LHCN-M2 (cell line): ENCODE measurements at places on chromosomes 12 and 14. TPM values are rescaled to one million over a fixed set of nuclear protein-coding genes. Genes with fewer than 3 reads are reported as not detected.

- no peak for DNase-seq
Observed at GRCh38 chr12:109958374-109958773, 37.8 kb downstream of the GIT2 start.

DNA sequence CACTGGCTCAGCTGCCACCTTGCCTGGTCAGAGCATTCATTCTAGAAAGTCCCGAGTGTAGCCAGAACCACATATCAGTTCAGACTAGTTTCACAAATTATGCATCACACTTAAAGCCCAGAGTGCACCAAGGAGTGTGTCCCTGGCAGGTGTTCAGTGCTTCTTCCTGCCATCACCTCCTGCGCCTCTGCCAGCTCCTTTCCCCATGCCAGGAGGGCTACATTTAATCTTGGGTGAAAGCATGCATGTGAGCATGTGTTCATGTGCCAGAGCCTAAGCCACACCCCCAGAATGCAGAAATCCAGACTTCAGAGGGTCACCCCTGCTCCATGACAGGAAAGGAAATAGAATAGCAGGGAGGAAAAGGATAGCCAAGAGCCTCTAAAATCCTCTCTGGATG is 381.6 kb downstream of the DPF3 start:
- no peak for DNase-seq

Gene BICDL1
- not detected in 2 replicates for total RNA-seq

Gene ZDHHC22
- total RNA-seq: under 0.01 TPM in 1 of 2 replicates, not detected in the other

Gene SLCO1B1
- total RNA-seq: not detected in 2 replicates

DNA sequence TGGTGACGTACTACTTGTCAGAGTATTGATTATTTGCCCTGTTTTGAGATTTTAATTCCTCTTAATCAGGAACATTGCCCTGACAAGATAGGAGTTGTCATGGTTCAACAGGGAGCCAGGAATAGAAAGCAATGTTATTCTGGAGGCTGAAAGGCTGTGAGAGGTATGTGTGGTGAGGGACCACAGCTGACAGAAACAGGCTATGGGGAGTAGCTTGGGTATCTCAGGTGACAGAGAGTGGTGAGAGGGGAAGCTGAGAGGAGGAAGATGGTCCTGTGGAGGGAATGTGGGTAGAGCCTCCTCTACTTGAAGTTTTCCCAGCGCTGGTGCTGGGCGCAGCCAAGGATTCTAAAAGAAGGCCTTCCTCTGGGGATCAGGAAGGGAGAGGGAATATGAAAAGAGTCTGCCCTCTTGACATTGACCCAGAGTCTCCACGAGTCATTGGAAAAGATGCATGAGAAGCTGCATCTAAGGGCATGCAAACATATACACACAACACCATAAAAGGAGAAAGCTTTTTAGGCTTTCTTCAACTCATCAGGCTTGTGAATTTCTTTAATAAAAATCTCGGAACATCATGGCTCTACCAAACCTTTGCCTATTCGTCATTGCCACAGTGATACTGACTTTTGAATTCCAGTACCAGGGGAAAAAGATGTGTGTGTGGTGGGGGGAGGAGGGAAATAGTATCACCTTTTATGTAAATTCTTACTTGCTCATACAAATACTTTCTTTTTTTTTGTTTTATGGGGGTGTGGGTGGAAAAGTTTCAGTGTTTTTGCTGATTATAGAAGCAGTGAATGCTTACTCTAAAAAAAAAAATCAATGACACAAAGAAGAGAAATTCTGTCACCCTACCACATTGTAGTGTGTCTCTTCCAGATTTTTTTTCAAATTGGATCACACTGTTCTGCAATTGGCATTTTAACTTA is 39.9 kb upstream of the DHRS7 start:
- DNase-seq: no peak

DNA sequence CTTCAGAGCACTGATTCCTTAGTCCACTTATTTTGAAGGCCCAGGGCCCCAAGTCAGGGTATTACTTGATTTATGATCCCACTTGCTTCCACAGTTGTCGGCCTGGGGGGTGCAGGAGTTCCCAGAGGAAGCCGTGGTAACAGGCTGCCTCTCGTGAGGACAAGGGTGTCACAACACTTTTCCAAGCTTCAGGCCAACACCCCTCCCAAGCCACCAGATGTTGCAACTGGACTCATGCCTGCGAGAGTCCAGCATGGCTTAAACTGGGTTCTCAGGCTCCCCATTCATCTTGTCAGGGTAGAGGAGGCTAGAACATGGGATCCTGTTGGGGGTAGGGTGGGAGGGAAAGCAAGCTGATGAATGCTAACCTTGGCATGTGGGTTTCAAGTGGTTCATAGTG is 56.1 kb downstream of the BMP4 start:
- peak; percentile 80 for DNase-seq

GRCh38 chr12:58420503-58420902 is 479.1 kb downstream of the ATP23 start:
- no peak for DNase-seq

DNA sequence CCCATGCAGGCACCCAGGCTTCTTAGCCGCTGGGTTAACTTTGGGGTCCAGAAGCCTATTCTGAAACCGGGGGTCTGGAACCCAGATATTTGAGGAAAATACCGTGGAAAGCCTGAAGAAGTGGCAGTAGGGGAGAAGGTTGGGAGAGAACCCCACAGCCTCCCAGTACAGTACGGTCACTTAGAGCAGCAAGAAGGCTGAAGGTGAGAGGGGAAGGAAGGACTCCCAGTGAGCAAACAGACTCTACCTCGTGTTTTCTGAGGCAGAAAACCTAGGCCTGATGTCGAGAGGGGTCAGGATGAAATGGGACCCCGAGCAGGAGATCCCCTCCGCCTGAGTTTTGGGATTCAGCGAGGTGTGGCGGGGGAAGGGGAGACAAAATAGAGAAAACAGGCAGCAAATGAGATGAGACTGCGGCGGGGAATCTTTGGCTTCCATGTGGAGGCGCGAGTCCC is 10.7 kb upstream of the CALCOCO1 start:
- DNase-seq: no peak

- no peak for DNase-seq
Observed at GRCh38 chr14:101476258-101476915, 84.9 kb upstream of the DIO3 start.

- DNase-seq: peak; percentile 25
Observed at GRCh38 chr14:39467889-39468524, 35.8 kb upstream of the FBXO33 start.

Gene ZNF740
- total RNA-seq: 7.4 and 10.5 TPM in 2 replicates

- DNase-seq: peak; percentile 60
Observed at GRCh38 chr14:86815341-86815740, 1177.6 kb downstream of the GALC start.

Gene CCDC197
- total RNA-seq: not detected in 2 replicates

Gene TROAP
- 30.0 and 32.8 TPM in 2 replicates for total RNA-seq

DNA sequence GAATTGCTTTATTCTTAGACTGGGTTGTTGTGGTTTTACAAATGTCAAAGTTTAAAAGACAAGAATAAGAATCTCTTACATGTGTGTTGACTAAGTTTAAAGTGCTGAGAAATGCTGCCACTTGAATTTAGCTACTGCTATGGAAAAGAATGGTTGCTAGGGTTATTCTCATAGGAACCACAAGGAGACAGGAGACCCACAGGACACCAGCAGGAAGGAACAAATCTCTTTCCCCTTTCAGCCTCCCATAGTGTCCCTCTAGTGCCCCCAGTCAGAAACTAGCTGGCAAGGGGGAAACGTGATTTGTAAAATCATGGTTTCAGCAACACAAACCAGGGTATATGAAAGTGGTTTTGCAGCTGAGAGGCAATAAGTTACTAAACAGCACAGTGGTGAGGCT is 102.7 kb downstream of the ST8SIA1 start:
- no peak for DNase-seq

- DNase-seq: peak; percentile 57
Observed at GRCh38 chr12:68240079-68240478, 13.3 kb downstream of the IL22 start.
